ENCODE measurements at places on chromosomes 4 and X. TPM values are rescaled to one million over a fixed set of nuclear protein-coding genes. Genes with fewer than 3 reads are reported as not detected.

TCP11X2 gene
- not detected for total RNA-seq

SPANXN3 gene
- total RNA-seq, result not detected

DNA sequence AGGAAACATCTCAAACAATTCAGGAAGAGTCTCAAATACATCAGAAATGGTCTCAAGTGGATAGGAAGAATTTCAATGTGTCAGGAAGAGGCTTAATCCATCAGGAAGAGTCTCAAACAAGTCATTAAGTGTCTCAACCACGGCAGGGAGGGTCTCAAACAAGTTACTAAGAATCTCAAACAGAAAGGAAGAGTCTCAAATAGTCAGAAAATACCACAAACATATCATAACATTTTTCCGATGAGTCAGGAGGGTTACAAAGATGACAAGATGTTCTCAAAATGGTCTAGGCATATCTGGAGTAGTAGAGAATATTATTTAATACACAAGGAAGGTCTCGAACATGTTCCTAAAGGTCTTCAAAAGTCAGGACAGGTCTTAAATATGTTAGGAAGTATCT, 109.3 kb upstream of the USP9X start:
- H3K4me3 ChIP-seq, result no peak overlapping the region
- H3K27ac ChIP-seq, result no peak overlapping the region
- H3K36me3 ChIP-seq, result no peaks in the 10 kb centered on the region
- no peaks in the 10 kb centered on the region for H3K27me3 ChIP-seq
- no peak for DNase-seq
- no peaks in the 10 kb centered on the region for H3K4me1 ChIP-seq

GRCh38 chr4:141580523-141580922, 55.9 kb upstream of the IL15 start:
- H3K4me3 ChIP-seq, result no peak overlapping the region
- no peak overlapping the region for H3K27ac ChIP-seq
- DNase-seq, result no peak

GRCh38 chrX:18871970-18872369, 111.9 kb downstream of the PHKA2 start:
- no peaks in the 10 kb centered on the region for H3K36me3 ChIP-seq
- no peak overlapping the region for H3K27ac ChIP-seq
- DNase-seq, result no peak
- peaks cover 8% of the 10 kb centered on the region for H3K4me1 ChIP-seq
